ENCODE measurements at places on chromosomes 7 and 10. TPM values are rescaled to one million over a fixed set of nuclear protein-coding genes. Genes with fewer than 3 reads are reported as not detected.

The MYH16 gene
- not detected for total RNA-seq

The FAM25G gene
- total RNA-seq, result not detected

The ITIH2 gene
- total RNA-seq, result not detected

The H2BK1 gene
- total RNA-seq, result not detected

The IFIT1B gene
- total RNA-seq, result 0.15 TPM

The TBXAS1 gene
- total RNA-seq, result 27.4 TPM

The STK31 gene
- not detected for total RNA-seq

The APBB1IP gene
- total RNA-seq, result 82.2 TPM

The PSD gene
- 1.4 TPM for total RNA-seq

- peak; percentile 86 for DNase-seq
- peak within 1 kb of the TSS; percentile 70 for H3K4me3 ChIP-seq
- H3K36me3 ChIP-seq, result no peaks in the 10 kb centered on the region
- H3K4me1 ChIP-seq, result peaks cover 9% of the 10 kb centered on the region
Measured at GRCh38 chr10:15088428-15089261, at the start of gene ACBD7. Gene ACBD7, minus strand, starts transcription at chr10:15088776. Its CDS starts 48 bp downstream, at chr10:15088728.

DNA sequence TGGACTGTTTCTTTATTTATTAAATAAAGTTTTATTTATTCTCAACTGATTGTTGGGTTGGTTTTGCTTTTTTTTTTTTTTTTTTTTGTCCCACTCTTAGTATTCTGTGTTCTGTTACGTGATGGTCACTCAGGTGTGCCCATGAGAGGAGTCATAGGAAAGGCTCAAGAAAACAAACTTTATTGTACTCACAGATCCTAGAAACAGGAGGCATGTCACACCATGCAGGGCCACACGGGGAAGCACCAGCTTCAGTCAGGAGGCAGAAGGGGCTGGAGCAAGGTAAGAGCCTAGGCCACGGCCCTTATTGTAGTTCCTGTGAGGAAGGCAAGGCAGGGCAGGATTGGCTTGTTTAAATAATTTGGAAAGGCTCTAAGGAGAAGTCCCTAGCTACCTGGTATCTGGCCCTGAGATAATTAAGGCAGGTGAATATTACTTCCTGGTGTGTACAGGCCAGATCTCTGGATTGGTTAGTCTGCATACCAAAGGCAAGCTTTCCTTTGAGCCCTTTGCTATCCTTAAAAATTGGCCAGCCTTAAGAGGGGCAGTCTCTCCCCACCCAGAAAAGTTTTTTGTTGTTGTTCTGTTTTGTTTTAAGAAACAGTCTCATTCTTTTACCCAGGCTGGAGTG is 8.3 kb downstream of the ATOH7 start:
- no peak for DNase-seq
- H3K27me3 ChIP-seq, result peaks cover 13% of the 10 kb centered on the region
- H3K27ac ChIP-seq, result no peak overlapping the region
- H3K4me3 ChIP-seq, result no peak overlapping the region
- no peaks in the 10 kb centered on the region for H3K4me1 ChIP-seq

DNA sequence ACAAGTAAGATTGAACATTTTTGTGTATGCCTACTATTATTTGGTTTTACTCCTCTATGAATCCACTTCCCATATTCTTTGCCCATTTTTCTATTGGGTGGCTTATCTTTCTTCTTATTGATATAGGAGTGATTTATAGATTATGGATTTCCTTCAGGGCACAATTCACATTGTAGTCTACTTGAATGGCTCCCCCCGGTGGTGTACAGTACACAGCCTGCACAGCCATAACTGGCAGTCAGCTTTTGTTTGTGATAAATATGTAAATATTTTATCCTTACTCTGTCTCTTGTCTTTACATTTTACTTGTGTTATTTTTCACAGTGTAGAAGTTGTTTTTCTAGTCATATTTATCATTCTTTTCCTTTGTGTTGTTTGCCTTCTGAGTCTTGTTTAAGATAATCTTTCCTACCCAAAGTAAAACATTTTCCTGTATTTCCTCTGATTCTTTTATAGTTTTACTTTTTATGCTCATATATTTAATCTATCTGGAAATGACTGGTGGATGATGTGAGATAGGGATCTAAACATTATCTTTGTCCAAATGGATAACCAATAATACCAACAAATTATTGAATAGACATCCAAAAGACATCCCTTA is 23.9 kb upstream of the CALD1 start:
- H3K36me3 ChIP-seq, result no peaks in the 10 kb centered on the region
- H3K27me3 ChIP-seq, result peaks cover 2% of the 10 kb centered on the region
- no peak overlapping the region for H3K4me3 ChIP-seq
- no peak overlapping the region for H3K27ac ChIP-seq
- DNase-seq, result peak; percentile 50

- DNase-seq, result no peak
- H3K36me3 ChIP-seq, result no peaks in the 10 kb centered on the region
Measured at GRCh38 chr10:78202386-78202785, 168.7 kb downstream of the RPS24 start.

DNA sequence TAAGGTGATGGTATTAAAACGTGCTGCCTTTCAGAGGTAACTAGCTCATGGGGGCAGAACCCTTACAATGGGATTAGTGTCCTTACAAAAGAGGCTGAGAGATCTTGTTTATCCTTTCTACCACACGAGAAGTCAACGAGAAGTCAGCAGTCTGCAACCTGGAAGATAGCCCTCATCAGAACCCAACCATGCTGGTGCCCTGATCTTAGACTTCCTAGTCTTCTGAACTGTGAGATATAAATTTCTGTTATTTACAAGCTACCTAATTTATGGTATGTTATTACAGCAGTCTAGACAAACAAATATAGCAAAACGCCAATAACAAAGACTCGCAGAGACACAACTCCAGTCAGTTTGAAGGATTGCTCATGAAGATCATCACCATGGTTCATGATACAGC is 157.5 kb upstream of the TMEM106B start:
- H3K36me3 ChIP-seq, result no peaks in the 10 kb centered on the region
- no peak for DNase-seq
- H3K4me1 ChIP-seq, result no peaks in the 10 kb centered on the region
- H3K27ac ChIP-seq, result no peak overlapping the region
- H3K27me3 ChIP-seq, result peaks cover 4% of the 10 kb centered on the region
- no peak overlapping the region for H3K4me3 ChIP-seq

GRCh38 chr7:68063171-68063570 is 1066.5 kb downstream of the TYW1 start:
- no peaks in the 10 kb centered on the region for H3K36me3 ChIP-seq
- no peaks in the 10 kb centered on the region for H3K4me1 ChIP-seq
- H3K27ac ChIP-seq, result no peak overlapping the region
- DNase-seq, result no peak
- no peak overlapping the region for H3K4me3 ChIP-seq

GRCh38 chr7:152435384-152436110 is at the start of gene KMT2C:
Gene KMT2C, minus strand, starts transcription at chr7:152436003. Its CDS starts 217 bp downstream, at chr7:152435786.
- H3K36me3 ChIP-seq, result peaks cover 14% of the 10 kb centered on the region
- no peaks in the 10 kb centered on the region for H3K27me3 ChIP-seq
- H3K4me1 ChIP-seq, result peaks cover 26% of the 10 kb centered on the region
- peak within 1 kb of the TSS; percentile 93 for H3K4me3 ChIP-seq

- peaks cover 25% of the 10 kb centered on the region for H3K27me3 ChIP-seq
- no peak for DNase-seq
- H3K27ac ChIP-seq, result no peak overlapping the region
- H3K4me3 ChIP-seq, result no peak overlapping the region
Measured at GRCh38 chr7:74021546-74022320, 6.2 kb upstream of the ELN start.

DNA sequence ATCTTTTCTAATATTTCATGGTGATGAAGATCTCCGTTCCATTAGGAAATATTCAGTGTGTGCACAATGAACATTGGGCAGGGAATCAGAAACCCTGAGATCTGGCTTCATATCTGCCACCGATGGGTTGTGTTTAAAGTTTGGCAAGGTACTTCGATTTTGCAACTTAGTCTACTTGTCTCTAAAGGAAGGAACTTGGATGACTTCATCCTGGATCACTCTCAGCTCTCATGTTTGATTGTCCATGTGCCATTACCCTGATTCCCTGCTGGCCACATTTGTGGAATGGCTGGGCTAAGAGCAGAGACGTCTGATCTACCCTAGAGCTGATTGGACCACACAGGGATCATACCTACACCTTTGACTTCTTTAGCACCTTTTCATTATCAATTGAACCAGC is 177.0 kb upstream of the KMT2E start:
- no peaks in the 10 kb centered on the region for H3K4me1 ChIP-seq
- no peak overlapping the region for H3K4me3 ChIP-seq
- H3K36me3 ChIP-seq, result no peaks in the 10 kb centered on the region
- H3K27ac ChIP-seq, result no peak overlapping the region
- peaks cover 13% of the 10 kb centered on the region for H3K27me3 ChIP-seq

GRCh38 chr10:28509286-28509685 is 23.6 kb upstream of the WAC start:
- no peak for DNase-seq
- H3K4me3 ChIP-seq, result no peak overlapping the region
- peaks cover 8% of the 10 kb centered on the region for H3K27me3 ChIP-seq
- H3K36me3 ChIP-seq, result no peaks in the 10 kb centered on the region
- H3K4me1 ChIP-seq, result no peaks in the 10 kb centered on the region

DNA sequence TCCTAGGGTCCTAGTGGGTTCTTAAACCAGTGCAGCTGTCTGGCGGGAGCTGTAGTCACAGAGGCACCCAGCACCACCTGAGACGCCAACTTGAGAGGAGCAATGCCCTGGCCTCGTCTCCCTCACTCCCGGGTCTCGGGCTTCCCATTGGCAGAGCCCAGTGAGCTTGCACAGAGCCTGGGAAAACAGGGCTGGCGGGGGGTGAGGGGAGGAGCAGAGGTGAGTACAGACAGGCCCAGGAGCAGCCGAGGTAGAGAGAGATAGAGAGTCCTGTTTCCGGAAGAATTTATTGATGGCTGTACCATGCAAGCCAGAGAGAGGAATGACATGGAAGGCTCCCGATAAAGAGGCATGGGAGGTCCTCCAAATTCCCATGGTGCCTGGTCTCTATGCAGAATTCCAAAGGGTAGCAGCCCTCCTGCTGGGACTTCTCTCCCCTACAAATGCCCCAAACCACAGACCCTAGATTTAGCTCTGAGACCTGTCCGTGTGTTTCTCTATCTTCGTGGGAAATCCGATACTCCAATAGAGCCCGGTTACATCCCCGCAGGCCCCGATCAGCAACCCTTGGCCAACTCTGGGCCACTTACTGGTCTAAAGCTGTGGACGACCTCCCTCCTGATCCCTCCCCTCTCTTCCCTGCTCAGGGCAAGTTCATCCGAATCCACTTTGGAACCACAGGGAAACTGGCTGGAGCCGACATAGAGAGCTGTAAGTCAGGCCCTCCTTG is 20.3 kb upstream of the MYH16 start:
- no peak overlapping the region for H3K4me3 ChIP-seq
- no peaks in the 10 kb centered on the region for H3K36me3 ChIP-seq
- no peaks in the 10 kb centered on the region for H3K27me3 ChIP-seq
- DNase-seq, result no peak
- no peaks in the 10 kb centered on the region for H3K4me1 ChIP-seq

DNA sequence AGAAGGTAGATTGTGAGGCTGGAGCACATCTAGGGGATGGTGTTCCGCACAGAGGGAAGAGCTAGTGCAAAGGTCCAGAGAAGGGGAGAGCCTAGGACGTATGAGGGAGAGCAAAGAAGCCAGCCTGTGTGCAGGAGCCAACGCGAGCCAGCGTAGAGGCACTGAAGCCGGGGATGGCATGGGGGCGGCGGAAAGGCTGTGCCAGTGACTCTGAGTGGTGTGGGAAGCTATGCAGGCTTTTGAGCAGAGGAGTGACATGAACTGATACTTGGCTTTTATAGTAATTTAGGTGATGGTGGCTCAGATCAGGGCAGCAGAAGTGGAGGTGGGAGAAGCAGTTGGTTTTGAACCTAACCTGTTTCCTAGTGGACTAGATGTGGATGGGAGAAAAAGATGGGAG is 65.8 kb downstream of the ATXN7L1 start:
- no peak for DNase-seq
- peaks cover 68% of the 10 kb centered on the region for H3K4me1 ChIP-seq
- H3K27ac ChIP-seq, result peak overlapping the region; percentile 94
- peaks cover 20% of the 10 kb centered on the region for H3K36me3 ChIP-seq
- no peak overlapping the region for H3K4me3 ChIP-seq

GRCh38 chr7:106723398-106723797 is 62.4 kb upstream of the CCDC71L start:
- H3K36me3 ChIP-seq, result peaks cover 10% of the 10 kb centered on the region
- DNase-seq, result no peak
- H3K4me1 ChIP-seq, result peaks cover 11% of the 10 kb centered on the region
- peaks cover 5% of the 10 kb centered on the region for H3K27me3 ChIP-seq
- no peak overlapping the region for H3K27ac ChIP-seq

DNA sequence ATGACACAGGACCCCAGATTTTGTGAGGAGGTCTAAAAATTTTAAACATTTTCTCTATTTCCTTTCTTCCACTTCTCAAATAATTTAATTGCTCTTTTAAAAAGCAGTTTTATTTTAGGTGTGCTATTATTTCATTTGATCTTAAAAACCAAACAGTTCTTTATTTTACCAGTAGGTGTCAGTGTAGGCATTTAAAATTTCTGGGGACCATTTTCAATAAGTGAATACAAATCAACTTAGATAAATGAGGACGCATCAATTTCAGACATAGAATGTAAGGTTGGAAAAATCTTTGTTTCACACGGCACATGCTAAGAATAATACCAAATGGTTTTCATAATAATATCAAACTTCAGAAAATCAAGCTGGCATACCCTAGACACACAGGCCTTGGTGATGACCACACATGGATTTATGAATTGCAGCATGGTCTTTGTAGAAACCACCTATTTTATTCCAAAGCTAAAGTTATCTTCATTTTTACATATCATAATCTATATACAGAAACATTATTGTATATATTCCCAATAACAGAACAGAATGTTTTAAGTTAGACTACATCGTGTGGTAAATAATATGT is 127.6 kb upstream of the SLC26A5 start:
- H3K27ac ChIP-seq, result no peak overlapping the region
- no peaks in the 10 kb centered on the region for H3K36me3 ChIP-seq
- H3K27me3 ChIP-seq, result peaks cover 10% of the 10 kb centered on the region
- H3K4me3 ChIP-seq, result no peak overlapping the region
- no peak for DNase-seq

GRCh38 chr10:689452-690371 is at the start of gene DIP2C:
Gene DIP2C, minus strand, starts transcription at chr10:689668. Its CDS starts 90 bp downstream, at chr10:689578.
- peaks cover 49% of the 10 kb centered on the region for H3K27me3 ChIP-seq
- H3K36me3 ChIP-seq, result no peaks in the 10 kb centered on the region
- no peak within 1 kb of the TSS for H3K27ac ChIP-seq
- peaks cover 17% of the 10 kb centered on the region for H3K4me1 ChIP-seq
- no peak for DNase-seq
